ENCODE measurements at places on chromosomes 16 and 17.
A peak's percentile ranks its signal among the peaks of the same experiment; 100 is the strongest.

DNA sequence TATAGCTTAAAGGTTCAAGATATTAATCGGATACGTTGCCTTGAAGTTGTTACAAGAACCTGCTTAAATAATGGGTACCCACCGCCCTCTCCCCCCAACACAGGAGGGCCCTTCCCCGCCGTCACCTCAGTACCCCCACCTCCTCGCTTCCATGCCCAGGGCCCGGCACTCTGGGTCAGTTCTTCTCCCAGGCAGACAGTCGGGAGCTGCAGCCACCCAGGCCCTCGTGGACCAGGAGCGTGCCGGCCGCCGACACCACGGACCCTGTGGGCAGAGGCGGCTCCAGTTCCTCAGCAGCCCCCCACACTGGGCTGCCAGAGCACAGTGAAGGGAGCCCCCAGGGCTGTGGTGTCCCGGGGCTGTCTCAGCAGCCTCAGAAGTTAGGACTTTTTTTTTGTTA is 80.9 kb upstream of the ZNF750 start:
- H3K27ac ChIP-seq, result no peak overlapping the region
- peaks cover 17% of the 10 kb centered on the region for H3K36me3 ChIP-seq
- DNase-seq, result no peak
- no peaks in the 10 kb centered on the region for H3K27me3 ChIP-seq
- H3K4me3 ChIP-seq, result no peak overlapping the region
- peaks cover 12% of the 10 kb centered on the region for H3K4me1 ChIP-seq

- no peaks in the 10 kb centered on the region for H3K4me1 ChIP-seq
- no peaks in the 10 kb centered on the region for H3K27me3 ChIP-seq
- H3K27ac ChIP-seq, result no peak overlapping the region
- no peak for DNase-seq
These were observed 234.1 kb upstream of the IRX5 start for GRCh38 chr16:54696522-54696921.

- no peaks in the 10 kb centered on the region for H3K27me3 ChIP-seq
- no peak overlapping the region for H3K4me3 ChIP-seq
- peaks cover 20% of the 10 kb centered on the region for H3K36me3 ChIP-seq
- no peak for DNase-seq
- no peak overlapping the region for H3K27ac ChIP-seq
These were observed 7.9 kb downstream of the SNAI3 start for GRCh38 chr16:88678224-88678979.

DNA sequence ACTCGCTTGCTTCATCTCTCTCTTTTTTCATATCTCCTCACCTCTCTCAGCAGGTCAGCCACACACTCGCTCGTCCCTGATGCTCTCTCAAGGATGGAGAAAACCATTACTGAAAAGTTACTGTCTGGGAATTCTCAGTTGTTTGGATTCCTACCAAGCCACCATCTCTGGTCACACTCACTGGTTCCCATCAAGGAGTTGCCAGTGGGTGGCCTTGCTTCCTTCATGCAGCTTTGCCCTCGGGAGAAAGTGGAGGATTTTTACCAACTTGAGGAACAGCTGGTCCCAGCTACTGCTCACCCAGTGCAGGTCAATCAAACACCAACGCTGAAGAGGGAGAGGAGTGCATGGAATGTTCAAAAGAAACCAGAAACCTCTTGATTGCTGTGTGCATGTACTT is 25.3 kb downstream of the MEOX1 start:
- no peak overlapping the region for H3K27ac ChIP-seq
- peaks cover 9% of the 10 kb centered on the region for H3K4me1 ChIP-seq

GRCh38 chr17:39122991-39123390 is 28.4 kb downstream of the PLXDC1 start:
- H3K27ac ChIP-seq, result no peak overlapping the region
- DNase-seq, result no peak
- no peak overlapping the region for H3K4me3 ChIP-seq

DNA sequence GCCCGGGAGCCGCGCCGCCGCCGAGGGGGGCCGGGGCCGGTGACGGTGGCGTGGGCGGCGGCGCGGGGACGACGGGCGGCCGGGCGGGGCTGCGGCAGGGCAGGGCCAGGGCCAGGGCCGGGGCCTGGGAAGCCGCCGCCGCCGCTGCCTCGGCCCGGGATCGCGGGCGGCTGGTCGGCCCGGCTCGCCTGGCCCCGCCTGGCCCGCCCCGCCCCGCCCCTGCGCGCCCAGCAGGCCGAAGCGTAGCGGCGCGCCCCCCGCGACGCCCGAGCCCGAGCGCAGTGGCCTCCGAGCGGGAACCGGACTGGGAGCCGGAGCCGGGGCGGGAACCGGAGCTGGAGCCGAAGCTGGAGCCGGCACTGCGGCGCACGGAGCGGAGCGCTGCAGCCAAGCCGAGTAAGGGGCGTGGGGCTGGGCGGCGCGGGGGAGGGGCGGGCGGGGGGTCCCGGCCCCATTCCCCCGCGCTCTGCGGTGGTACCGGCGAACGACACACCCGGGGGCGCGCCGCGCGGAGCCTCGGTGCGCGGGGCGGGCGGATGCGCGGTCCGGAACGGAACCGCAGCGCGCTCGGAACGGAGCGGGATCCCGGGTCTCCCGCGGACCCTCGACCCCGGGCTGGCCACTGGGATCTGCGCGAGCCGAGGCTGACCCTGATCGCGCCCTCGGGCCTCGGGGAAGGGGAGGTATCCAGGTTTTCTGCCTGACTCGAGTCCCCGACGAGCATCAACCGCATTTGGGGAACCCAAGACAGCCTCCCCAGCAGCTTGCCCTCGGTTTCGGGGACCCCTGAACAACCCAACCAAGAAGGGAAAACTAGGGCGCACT is at the start of gene BEAN1:
TSS of gene BEAN1 (plus strand) at position 260 of the 825 bp plus-strand sequence. CDS start 10,382 bp downstream, outside the sequence.
- DNase-seq, result no peak
- no peaks in the 10 kb centered on the region for H3K36me3 ChIP-seq

- DNase-seq, result no peak
- H3K4me1 ChIP-seq, result peaks cover 60% of the 10 kb centered on the region
- peaks cover under 1% of the 10 kb centered on the region for H3K27me3 ChIP-seq
- H3K36me3 ChIP-seq, result peaks cover 70% of the 10 kb centered on the region
- peak overlapping the region; percentile 6 for H3K4me3 ChIP-seq
These were observed 4.2 kb downstream of the MSI2 start for GRCh38 chr17:57260325-57261083.

DNA sequence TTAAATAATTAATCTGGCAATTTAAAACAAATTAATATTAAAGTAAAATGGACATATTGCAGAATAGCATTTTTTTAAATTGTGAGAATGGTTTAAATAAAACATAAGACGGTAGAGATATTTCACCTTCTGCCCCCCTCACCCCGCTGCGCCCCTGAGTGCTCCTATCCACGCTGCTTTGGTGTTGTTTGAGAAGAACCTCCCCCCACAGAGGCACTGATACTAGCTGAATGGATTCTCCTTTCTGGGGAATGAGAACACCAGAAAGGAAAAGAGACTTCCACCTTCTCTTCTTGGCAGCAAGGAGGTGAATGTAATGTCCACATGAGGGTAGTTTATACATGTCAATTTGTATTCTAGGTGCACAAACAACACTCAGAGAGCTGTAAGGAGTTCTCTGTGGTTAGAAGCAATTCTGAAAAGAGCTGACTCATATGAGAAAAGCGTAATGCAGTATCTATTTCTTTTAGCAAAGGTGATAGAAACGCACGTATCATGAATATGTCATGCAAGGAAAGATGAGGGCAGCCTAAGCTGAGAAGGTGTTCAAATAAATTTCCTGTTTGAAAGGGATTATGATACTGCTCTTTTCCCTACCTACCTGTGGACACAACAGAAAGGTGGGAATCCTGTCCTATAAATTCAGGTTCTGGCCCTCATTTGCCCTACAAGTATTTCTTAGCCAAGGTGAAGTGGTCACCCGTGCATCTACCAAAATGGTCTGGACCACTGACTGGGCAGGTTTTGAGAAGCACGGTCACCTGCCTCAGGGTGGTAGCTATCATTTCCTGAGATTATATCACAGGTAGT is 126.9 kb downstream of the PARN start:
- H3K4me3 ChIP-seq, result no peak overlapping the region
- DNase-seq, result no peak
- no peaks in the 10 kb centered on the region for H3K27me3 ChIP-seq
- no peaks in the 10 kb centered on the region for H3K4me1 ChIP-seq

- peaks cover 3% of the 10 kb centered on the region for H3K27me3 ChIP-seq
- peaks cover 7% of the 10 kb centered on the region for H3K4me1 ChIP-seq
- H3K36me3 ChIP-seq, result no peaks in the 10 kb centered on the region
- H3K27ac ChIP-seq, result no peak overlapping the region
- no peak overlapping the region for H3K4me3 ChIP-seq
These were observed 11.4 kb upstream of the KREMEN2 start for GRCh38 chr16:2952679-2953078.

- peaks cover 2% of the 10 kb centered on the region for H3K27me3 ChIP-seq
- H3K4me3 ChIP-seq, result no peak overlapping the region
- DNase-seq, result no peak
- no peaks in the 10 kb centered on the region for H3K36me3 ChIP-seq
These were observed 107.9 kb downstream of the RAP1GAP2 start for GRCh38 chr17:2904135-2904534.

GRCh38 chr16:2856061-2856670 is 1.8 kb downstream of the PRSS22 start:
- H3K36me3 ChIP-seq, result peaks cover 4% of the 10 kb centered on the region
- no peak overlapping the region for H3K4me3 ChIP-seq
- H3K27me3 ChIP-seq, result peaks cover 3% of the 10 kb centered on the region
- peaks cover 9% of the 10 kb centered on the region for H3K4me1 ChIP-seq
- DNase-seq, result no peak
- H3K27ac ChIP-seq, result peak overlapping the region; percentile 37

DNA sequence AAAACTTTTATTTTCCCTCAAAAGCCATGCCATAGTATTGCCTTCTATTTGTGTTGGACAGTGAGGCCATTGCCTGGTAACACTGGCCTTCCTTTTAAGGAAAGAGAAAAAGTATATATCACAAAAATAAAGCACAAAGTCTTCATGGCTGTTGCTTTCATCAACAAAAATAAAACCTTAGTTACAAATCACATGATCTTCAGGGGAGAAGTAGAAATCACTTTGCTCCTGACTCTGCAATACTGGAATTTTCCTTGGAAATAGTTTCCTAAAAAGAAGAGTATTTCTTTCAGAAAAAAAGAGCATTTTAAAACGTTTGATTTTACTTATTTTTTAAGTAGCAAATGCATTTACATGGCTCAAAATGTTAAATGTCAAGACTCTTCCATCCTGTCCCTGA is 41.9 kb downstream of the FAM20A start:
- no peak for DNase-seq
- no peak overlapping the region for H3K27ac ChIP-seq
- no peaks in the 10 kb centered on the region for H3K27me3 ChIP-seq
- H3K4me3 ChIP-seq, result no peak overlapping the region
- H3K4me1 ChIP-seq, result peaks cover 5% of the 10 kb centered on the region

DNA sequence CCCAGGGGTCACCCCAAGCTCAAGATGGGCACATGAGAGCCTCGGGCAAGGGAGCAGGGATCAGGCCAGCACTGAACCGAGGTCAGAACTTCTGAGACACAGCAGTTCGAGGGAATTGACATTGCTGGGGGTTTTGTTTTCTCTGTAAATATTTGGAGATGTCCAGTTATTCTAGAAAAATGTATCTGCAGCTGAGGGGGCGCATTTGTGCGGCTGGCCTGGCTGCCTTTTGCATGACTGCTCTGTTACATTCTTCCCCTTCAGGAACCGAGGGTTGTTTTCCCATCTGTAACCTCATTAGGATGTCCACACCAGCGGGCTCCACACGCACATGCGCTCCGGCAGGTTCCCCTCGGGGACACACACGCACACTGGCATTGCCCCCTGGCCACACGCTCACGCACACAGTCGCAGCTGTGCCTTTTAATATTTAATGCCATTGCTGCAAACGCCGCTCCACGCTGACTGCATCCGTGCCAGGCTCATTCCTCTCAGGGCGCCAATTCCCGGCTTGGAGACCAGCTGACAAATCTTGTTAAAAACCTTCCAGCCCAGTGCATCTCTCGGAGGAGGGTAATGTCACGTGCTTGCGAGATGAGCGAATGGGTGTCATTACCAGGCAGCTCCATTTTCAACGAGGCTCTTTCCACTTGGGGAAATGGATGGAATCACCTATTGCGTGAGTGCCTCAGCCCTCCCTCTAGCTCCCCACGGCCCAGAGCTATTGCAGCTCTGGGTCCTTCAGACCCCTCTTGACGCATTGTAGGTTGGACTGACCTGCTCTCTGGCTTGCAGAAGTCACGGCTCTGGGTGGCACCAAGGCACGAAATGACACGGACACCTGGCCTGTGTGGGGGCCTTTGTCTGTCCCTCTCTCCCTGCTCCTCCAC is 13.1 kb downstream of the CCR7 start:
- peak; percentile 24 for DNase-seq
- peaks cover 78% of the 10 kb centered on the region for H3K36me3 ChIP-seq
- no peaks in the 10 kb centered on the region for H3K27me3 ChIP-seq

- DNase-seq, result no peak
- no peak overlapping the region for H3K27ac ChIP-seq
- H3K4me3 ChIP-seq, result no peak overlapping the region
- H3K36me3 ChIP-seq, result peaks cover 21% of the 10 kb centered on the region
- H3K27me3 ChIP-seq, result no peaks in the 10 kb centered on the region
These were observed 35.9 kb upstream of the GHDC start for GRCh38 chr17:42230225-42230624.

DNA sequence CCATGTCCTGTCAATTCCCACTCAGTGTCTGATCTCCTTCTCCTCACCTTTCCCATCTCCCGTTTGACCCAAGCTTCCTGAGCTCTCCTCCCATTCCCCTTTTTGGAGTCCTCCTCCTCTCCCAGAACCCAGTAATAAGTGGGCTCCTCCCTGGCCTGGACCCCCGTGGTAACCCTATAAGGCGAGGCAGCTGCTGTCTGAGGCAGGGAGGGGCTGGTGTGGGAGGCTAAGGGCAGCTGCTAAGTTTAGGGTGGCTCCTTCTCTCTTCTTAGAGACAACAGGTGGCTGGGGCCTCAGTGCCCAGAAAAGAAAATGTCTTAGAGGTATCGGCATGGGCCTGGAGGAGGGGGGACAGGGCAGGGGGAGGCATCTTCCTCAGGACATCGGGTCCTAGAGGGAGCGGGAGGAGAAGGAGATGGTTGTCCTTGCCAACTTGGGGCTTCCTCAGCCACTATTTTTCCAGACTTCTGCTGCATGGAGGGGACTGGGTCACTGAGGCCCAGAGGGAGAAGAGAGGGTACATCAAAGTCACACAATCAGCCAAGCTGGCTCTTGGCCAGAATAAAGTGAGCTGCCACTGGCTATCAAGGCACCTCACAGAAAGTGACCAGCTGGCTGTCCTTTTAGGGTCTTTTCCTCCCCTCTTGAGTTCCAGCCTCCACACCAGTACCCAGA is 1.9 kb upstream of the TBC1D10B start:
- H3K27ac ChIP-seq, result peak overlapping the region; percentile 92
- H3K4me3 ChIP-seq, result peak overlapping the region; percentile 83
- DNase-seq, result no peak
- H3K36me3 ChIP-seq, result peaks cover 20% of the 10 kb centered on the region
- H3K27me3 ChIP-seq, result no peaks in the 10 kb centered on the region
- H3K4me1 ChIP-seq, result peaks cover 43% of the 10 kb centered on the region

- H3K27me3 ChIP-seq, result no peaks in the 10 kb centered on the region
- peaks cover 24% of the 10 kb centered on the region for H3K36me3 ChIP-seq
- no peak for DNase-seq
- no peak overlapping the region for H3K4me3 ChIP-seq
- H3K27ac ChIP-seq, result no peak overlapping the region
- peaks cover 3% of the 10 kb centered on the region for H3K4me1 ChIP-seq
These were observed 178.9 kb downstream of the PRKCA start for GRCh38 chr17:66481271-66481670.

GRCh38 chr16:74716355-74716754 is 15.7 kb upstream of the MLKL start:
- no peaks in the 10 kb centered on the region for H3K36me3 ChIP-seq
- no peak overlapping the region for H3K4me3 ChIP-seq
- H3K4me1 ChIP-seq, result no peaks in the 10 kb centered on the region
- no peak for DNase-seq
- no peak overlapping the region for H3K27ac ChIP-seq
- no peaks in the 10 kb centered on the region for H3K27me3 ChIP-seq

- H3K36me3 ChIP-seq, result no peaks in the 10 kb centered on the region
- H3K4me3 ChIP-seq, result no peak overlapping the region
- H3K27me3 ChIP-seq, result no peaks in the 10 kb centered on the region
- no peak overlapping the region for H3K27ac ChIP-seq
These were observed 351.3 kb downstream of the SOX9 start for GRCh38 chr17:72472106-72472505.
